ENCODE measurements at places on chromosomes 7 and 10.
A peak's percentile ranks its signal among the peaks of the same experiment; 100 is the strongest.

DNA sequence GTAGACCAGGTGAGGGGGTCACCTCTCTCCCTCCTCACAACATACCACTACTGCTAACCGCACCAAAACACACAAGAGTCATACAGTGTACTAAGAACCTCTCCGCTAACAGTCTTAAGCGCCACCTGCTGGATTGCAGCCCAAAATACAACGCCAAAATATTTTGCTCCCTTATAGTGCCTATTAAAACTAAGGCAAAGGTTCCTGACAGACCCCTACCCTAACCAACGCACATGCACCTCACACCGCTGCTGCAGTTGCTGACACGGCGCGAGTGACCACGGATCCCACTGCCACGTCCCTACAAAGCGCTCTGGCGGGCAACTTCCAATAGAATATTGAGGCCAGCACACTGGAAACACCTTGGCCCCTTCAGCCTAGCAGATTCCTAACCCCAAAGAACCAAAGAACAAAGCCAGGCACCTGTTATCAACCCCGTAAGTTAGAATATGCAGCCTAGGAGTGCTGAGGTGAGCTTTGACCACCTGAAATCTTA lies 563.6 kb upstream of the SEMA3D start:
- DNase-seq: peak; percentile 64

DNA sequence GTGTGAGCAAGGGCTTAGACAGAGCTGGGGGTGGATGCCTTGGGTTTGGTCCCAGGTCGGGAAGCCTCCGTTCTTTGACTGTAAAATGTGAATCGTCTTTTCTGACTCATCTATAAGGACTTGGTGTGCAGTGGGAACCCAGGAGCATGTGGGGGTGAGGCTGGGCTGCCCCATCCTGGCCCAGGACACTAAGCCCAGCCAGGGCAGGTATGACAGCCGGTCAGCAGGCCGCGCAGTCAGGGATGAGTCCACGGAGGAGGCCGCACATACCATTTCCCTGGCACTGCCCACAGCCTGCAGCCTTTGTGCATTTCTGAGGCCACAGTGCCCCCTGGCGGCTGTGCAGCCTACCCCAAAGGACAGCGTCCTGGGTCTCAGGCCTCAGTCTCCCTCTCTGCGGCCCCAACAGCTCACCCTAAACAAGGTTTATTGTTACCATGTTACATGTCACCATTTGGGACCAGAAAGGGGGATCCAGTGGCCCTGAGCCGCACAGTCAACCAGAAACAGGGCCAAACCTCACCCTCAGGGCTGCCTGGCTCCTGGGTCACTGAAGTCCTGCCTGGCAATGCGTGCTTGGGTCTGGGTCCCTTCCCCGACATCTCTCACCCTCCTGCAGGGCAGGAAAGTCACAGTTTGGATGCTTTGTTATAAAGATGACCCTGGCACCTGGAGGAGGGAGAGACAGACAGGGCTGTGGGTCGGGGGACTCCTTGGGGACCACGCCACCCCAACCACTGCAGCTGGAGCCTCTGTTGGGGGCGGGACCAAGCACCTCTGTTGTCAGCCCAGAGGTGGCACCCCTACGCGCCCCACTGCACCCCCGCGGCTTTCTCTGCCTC lies 14.4 kb upstream of the SH2B2 start:
- peak; percentile 78 for DNase-seq

- peak; percentile 27 for DNase-seq
Observed at GRCh38 chr7:41869997-41870396, 167.1 kb upstream of the INHBA start.

DNA sequence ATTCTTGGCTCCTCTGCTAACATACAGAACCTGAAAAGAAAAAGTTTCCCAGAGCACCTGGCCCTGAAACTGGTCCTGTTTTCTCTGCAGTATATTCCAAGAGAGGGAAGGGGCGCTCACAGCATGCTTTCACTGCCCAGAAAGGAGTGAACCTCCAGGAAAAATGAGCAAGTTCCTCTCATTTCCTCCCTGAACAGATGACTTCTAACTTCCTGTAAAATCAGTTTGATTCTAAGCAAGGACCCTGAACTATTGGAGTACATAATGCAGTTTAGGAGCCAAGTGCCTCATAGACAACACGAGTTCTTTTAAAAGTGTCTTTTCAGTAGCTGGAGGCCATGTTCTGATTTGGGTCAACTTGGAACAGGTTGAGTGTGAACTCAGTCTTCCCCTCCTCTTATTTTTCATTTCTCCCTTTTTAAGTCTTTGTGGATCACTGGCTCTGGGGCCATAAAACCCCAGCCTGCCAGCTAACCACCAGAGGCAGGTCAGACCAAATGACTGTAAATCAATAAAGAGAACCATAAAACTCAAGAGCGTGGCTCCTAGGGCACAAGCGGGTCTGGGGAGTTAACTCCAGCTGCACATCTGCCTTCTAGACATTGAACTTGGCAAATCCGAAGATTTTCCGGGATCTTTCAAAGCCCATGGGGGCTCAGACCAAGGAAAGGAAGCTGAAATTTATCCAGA lies 5.9 kb upstream of the LRRC18 start:
- DNase-seq: no peak

DNA sequence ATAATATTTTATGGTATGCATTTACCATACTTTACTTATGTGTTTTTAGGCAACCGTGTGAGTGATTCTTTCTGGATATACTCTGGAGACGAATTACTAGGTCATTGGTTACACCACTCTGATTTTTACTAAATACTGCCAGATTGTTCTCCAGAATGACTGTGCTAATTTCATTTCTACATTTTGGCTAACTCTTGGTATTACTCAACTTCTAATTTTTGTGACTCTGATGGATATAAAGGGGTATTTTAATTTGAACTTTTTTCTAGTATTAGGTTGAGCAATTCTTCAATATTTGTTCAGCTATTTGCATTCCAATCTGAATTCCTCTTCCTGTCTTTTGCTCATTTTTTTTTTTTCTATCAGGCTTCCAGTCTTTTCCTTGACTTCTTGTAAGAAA lies 223.6 kb downstream of the MDFIC start:
- DNase-seq: peak; percentile 79

DNA sequence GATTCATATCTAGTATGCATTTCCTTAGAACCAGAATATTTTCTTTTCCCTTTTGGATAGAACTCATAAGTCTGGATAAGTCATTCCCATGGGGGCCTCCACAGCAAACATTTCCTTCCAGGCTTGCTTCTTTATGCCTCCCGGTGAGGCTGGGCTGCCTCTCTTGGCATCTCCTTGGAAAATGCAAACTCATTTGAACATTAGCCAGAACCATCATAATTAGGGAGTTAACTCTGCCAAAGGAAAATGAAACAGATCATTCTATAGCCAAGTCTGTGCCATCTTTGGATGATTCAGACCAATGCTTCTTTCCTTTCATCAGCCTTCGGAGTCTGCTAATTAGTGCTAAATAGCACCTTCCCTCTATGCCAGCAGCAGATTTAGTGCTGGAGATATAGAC lies 81.1 kb downstream of the PLPP4 start:
- no peak for DNase-seq

DNA sequence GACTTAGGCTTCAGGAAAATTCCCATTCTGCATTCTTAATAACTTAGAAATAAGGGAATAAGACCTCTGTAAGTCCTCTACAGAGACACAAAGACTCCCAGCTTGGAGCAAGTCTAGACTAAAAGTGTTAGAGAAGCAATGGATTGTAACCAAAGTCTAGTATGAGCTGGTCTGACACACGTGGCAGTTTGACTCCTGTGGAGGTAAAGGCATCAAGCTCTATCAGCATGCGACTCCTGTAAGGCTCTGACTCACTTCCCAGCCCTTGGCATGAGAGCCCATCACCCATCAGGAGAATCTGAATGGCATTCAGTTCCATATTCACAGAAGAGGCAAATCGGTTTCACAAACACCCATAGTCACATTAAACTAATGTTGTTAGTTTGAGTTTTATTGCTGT lies 4.4 kb upstream of the VSTM4 start:
- DNase-seq: no peak

- DNase-seq: peak; percentile 8
Observed at GRCh38 chr7:24192053-24192452, 91.9 kb upstream of the NPY start.

GRCh38 chr7:74439541-74439940 lies 14.2 kb upstream of the GTF2IRD1 start:
- no peak for DNase-seq

GRCh38 chr10:11841375-11841774 lies 18.2 kb downstream of the PROSER2 start:
- DNase-seq: no peak

DNA sequence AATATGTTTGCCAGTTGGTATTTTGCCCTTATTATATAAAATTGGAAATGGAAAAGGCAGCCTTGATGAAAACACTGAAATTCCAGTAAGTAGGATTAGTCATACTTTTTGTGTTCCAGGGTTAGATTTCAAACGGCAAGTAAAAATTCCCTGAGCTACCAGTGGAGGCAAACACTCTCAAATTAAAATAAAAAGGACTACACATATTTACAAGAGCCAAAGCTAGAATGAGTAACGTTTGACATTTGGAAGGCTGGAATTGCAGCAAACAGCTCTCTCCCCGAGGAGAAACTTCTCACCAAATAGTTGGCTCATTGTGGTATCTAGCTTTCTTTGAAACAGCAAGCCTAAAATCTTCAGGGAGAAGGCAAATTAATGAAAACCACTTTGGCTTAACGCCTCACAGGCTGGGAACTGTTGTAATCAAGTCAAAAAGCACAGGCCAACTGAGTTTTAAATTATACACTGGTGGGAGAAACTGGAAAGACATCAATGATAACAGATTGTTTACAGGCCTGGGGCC lies 288.4 kb downstream of the SNX13 start:
- peak; percentile 90 for DNase-seq

DNA sequence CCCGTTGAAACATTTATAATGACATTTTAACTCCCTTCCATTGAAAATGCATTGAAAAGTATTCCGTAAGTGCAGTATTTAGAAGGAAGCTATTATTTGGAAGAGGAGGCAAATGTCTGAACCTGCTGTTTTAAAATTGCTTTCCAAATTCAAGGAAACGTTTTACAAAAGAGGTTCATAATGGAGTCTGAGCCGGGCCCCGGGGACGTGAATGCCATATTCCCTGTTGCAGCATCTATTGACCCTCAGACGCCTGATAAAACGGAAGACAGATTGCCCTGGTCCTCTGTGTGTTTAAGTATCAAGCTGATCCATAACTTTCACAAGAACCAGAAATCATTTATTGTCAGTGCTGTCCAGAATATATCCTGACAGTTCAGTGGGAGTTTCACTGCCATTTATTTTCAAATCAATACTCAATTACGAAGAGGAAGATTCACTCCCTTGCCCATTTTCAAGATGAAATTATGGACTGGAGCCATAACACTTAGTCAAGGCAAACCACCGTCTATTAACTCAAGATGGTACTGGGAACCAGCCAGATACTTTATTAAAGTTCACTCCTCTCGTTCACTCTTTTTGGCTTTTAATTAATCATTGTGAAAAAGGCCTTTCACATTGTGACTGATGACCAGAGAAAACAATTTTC lies 435.7 kb upstream of the PFKP start:
- DNase-seq: no peak

DNA sequence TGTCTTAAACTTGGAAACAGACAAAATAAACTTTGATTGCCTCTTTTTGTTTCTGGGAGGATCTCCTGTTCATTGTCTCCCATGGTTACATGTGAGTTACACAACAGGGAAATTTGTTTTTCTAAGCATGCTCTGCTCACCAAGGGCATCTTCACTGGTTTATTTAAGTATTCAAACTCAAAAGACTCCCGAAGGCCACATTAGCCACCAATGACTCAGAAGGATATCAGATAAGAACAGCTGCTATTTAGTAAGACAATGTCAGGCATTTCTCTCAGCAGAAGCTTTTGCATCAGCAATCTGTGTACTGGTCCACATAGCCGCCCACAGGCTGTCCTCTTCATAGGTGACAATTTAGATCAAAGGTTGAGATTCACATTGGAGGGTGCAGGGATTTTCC lies 19.3 kb downstream of the OR6B1 start:
- peak; percentile 98 for DNase-seq

- DNase-seq: no peak
Observed at GRCh38 chr7:103469095-103469948, 23.3 kb upstream of the SLC26A5 start.

DNA sequence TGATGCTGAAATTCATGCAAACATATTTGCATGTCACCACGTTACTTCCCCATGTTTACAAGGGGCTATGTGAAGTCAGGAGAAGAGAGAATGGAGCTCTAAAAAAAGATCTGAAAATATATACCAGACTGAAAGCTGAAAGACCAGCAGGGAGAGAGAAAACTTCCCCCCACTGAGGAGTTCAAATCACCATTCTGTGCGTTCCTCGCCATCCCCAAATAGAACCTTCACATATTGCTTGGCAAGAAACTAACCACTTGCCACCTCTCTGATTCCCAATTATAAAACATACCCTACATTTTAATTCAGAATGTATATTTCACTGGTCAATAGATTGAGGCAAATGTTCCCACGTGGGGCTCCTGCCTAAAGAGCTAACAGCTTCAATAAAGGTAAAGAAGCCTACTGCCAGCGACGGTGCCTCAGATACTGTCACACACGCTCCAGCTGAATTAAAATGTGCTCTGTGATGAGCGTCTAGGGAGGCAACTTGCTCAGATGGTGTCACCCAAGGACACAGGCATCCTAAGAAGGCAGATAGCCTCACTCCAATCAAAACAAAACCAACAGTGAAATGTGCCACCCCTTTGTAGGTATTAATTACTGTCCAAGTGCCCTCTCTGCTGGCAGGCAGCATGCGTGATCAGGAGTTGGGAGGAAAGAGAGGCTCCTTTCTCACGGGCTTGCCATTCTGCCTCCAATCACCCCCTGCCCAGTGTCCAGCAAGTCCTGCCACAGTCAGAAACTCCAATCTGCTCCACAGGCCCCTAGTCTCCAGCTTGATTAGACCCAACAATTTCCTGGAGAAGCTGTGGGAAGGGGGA lies 298.2 kb downstream of the GRID1 start:
- DNase-seq: no peak

DNA sequence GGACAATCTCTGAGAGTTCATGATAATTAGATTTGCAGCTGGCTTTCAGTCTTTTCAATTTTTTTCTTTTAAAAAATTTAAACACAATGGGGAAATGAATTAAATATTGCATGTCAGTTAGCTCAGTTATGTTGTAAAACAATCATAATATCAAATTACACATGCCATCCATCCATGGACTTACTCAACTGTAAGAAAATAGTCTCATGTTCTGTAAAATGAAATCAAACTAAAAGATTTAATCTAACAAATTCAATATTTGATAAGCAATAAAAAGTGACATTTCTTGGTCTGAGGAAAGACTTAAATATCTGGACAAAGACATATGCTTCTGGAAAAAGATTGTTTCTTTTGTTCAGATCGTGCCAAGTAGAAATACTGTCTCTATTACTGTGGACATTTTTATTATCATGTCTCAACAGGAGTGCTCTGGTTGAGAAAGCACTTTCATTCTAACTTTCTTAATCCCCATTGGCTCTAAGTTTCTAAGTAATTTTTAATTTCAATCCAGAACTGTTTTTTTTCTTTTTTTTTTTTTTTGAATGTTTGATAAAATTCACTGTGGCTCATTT lies 179.2 kb upstream of the FAM3C start:
- DNase-seq: no peak

DNA sequence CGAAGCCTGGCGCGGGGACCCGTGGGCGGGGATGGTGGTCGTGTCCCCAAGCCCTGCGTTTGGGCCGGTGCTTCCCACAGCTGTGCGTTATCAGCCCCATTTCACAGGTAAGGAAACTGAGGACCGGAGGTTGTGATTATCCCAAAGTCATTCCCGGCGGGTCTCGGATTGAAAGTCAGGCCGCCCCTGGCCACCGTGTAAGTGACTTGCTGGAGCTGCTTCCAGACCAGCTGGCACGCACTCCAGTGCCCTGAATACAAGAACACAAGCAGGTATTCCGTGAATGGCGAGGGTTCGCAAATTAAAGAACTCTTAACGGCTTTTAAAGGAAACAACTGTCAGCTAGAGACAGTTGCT lies 675 bp upstream of the ATE1 start:
- peak; percentile 31 for DNase-seq
